Left kidney (tissue), 8 donors: ENCODE measurements at places on chromosomes 16 and 17. TPM values are rescaled to one million over a fixed set of nuclear protein-coding genes. Genes with fewer than 3 reads are reported as not detected.

- DNase-seq, result no peak
Measured at GRCh38 chr16:610513-611381, 20.0 kb upstream of the WFIKKN1 start.

DNA sequence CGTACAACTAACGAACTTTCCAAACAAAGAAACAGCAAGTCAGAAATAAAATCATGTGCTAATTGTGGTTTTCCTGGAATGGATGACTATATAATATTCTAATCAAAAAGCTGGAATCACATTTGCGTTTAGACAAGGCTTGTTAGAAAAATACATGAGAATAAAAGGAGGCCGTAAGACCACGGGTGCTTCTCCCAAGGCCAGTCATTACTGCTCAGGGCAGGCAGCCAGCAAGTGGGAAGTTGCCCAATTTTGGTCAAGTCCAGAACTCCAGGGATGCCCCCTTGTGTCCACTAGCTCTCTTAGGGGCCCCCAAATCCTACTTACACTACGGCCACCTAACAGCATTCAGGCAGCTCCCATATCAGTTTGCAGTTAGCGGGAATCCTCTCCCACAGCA lies 25.9 kb upstream of the LYRM9 start:
- no peak for DNase-seq

DNA sequence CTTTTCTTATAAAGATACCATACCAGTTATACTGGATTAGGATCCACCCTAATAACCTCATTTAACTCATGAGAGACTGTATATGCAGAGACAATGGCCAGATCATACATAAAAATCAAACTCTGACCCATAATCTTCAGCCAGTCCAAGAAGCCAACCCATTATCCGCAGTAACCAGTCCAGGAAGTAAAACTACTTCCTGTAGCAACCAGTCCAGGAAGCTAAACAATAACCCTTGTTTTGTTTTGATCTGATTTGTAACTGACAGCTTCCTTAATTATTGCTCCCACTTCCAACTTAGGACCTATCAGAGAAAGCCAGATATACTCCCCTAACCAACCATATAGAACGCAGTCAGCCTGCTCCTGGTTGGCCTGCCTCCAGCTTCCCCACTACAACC lies 19.2 kb upstream of the SSTR2 start:
- no peak for DNase-seq

- no peak for DNase-seq
Measured at GRCh38 chr17:59435238-59435637, 103.8 kb downstream of the YPEL2 start.

DNA sequence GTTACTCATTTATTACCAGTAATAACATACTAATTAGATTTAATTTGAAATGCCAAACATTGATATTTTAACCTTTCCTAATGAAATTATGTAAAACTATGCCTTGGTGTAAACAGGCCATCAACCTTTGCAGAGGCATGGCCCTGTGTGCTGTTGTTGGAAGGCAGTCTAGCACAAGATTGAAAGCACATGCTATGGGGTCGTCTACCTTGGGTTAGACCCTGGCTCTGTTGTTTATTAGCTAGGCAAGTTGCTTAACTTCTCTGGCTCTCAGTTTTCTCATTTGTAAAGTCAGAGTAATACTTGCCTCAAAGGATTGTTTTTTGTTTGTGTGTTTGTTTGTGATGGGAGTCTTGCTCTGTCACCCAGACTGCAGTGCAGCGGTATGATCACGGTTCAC lies 9.4 kb upstream of the CDR2 start:
- no peak for DNase-seq

- DNase-seq, result no peak
Measured at GRCh38 chr17:30378241-30378824, 394 bp upstream of the CPD start.

GRCh38 chr17:80876950-80877728 lies 114.5 kb upstream of the CHMP6 start:
- DNase-seq, result no peak

HAGH gene
- polyA plus RNA-seq, result 33.9 TPM

SHISA6 gene
- polyA plus RNA-seq, result 1.8 TPM

ZNF469 gene
- polyA plus RNA-seq, result 1.2 TPM
